ENCODE measurements at places on chromosomes 4 and X. TPM values are rescaled to one million over a fixed set of nuclear protein-coding genes. Genes with fewer than 3 reads are reported as not detected.

BMX gene
- not detected for polyA plus RNA-seq

GRCh38 chr4:137090951-137091350 lies 441.3 kb downstream of the PCDH18 start:
- DNase-seq: no peak

DNA sequence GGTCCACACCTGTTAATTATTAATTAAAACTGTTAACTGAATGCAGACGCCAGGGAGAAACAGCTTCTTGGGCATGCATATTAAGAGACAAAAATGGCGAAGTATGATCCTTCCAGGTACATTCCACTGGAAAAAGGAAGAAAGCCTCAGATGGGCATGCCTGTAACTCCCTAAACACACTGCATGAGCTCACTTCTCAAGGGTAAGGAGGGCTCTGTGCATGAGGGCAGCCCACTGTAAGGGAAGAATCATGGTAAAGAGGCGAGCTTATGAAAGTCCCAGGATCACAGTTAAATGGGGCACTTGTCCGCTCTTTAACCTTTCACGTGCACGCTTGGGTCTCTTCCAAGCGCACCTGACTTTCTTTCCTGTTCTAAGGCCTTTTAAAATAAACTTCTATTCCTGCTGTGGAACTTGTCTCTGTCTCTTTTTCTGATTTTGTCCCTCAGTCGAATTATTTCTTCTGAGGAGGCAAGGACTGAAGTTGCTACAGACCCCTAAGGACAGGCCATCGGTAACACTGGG lies 321.7 kb downstream of the PPP1R2C start:
- DNase-seq: no peak

PNMA6F gene
- not detected for polyA plus RNA-seq

DNA sequence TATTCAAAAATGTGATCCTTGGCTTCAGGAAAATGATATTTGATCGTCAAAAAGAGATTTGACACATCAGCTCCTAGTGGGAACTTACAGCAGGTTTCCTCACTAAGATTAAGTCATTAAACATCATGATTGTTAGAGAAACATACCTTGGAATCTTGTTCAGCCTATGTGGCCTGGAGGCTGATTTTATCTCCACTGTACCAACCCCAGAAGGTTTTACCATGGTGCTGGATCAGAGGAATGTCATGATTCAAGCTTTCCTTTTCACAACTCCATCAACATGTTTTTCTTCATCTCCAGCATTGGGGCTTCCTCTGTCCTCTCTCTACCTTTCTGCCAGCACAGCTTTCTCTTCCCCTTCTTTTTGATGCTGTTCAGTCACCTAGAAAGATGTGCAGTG lies 68.4 kb upstream of the MID1IP1 start:
- DNase-seq: no peak

GRCh38 chrX:80816051-80816450 lies 6.4 kb upstream of the BRWD3 start:
- no peak for DNase-seq

DNA sequence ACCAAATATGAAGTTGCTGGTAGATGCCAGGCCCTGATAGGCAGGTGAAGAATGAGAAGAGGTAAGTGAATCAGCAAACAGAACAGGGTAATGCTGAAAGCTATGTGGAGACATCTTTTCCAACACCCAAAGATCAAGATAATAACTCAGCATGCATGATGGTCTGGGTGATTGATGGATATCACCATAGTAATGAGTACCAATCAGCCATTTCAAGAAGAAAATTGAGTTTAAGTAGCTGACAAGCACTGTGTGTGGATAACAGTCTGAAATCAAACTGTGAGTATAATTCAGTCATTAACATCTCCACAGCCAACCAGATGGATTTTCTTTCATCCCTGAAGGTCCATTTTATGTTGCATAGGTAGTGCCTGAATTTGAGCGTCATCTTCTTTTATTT lies 289.6 kb upstream of the SMIM31 start:
- DNase-seq: no peak

All from AG04450 (cell line).